ENCODE measurements at places on chromosomes 13 and 19.

DNA sequence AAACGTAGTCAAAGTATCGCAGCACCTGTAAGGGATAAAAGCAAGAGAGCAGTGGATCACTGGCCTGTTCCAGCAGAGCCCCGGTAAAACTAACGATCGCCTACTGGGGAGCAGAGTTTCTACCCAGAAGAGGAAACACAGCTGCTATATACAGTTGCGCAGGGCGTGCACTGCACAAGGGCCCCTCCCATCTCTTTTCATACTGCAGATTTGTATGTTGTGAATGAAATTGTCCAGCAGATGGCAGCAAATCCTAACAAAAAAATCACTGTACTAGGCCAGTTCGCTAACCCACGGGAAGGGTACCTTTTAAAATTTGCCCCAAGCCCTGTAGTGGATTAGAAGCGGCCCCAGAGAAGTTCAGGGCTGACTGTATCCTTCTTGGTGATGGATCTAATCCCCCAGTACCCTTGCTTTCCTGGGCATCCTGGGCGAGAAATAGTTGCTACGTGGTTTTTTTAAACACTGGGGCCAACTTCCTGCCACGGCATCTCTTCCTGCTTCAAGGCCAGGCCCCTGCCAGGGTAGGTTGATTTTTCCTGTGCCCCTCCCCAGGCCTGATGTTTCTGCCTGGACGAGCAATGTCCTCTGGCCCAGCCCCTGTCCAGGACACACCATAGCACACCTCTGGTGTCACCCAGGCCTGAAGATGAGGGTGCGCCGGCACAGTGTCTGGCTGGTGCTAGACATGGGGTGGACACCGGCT is 127.0 kb downstream of the IER2 start:
- peak; percentile 68 for DNase-seq

GRCh38 chr19:54173359-54173699 is 369 bp upstream of the TMC4 start:
- DNase-seq: no peak

DNA sequence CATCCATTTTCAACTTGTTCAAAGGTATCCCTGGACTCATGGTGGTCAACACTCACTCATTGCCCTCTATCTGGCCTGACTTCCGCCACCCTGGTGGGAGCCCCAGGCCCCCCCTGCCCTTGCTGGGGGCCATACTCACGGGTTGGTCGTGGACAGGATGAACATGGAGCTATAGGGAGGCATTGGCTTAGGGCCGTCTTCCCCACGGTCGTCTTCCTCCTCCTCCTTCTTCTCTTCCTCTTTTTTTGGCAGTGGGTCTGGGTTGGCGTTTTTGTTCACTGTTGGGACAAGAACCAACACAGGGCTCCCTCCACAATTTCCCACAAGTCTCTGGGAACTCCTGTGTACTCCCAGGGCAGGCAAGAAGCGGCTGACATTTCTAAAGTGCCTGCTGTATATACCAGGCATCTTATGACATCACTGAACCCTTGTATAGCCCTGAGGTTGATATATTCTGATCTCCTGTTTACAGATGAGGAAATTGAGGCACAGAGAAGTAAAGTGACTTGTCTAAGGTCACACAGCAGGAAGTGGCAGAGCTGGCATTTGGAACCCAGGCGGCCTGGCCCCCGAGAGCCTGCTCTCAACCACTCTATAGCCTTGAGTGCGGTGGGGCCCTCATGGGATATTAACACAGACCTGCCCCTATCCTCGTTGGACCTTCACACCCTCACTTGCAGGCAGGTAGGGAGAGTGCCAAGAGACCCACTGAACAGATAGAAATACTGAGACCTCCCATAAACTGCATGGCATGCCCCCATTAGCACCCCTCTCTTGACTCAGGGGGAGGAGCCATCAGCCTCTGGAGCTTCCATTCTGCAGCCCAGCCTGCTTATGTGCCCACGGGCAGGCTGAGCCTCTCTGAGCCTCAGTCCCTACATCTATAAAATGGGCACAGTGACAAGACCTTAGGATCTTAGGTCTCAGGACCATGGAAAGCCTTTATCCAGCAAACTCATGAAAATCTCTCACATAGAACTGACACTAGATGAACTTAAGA is 135.0 kb downstream of the IER2 start:
- no peak for DNase-seq

GRCh38 chr13:79781829-79782540 is 301.0 kb downstream of the NDFIP2 start:
- no peak for DNase-seq

- no peak for DNase-seq
These were observed 95.1 kb downstream of the NUFIP1 start for GRCh38 chr13:44894001-44894770.

DNA sequence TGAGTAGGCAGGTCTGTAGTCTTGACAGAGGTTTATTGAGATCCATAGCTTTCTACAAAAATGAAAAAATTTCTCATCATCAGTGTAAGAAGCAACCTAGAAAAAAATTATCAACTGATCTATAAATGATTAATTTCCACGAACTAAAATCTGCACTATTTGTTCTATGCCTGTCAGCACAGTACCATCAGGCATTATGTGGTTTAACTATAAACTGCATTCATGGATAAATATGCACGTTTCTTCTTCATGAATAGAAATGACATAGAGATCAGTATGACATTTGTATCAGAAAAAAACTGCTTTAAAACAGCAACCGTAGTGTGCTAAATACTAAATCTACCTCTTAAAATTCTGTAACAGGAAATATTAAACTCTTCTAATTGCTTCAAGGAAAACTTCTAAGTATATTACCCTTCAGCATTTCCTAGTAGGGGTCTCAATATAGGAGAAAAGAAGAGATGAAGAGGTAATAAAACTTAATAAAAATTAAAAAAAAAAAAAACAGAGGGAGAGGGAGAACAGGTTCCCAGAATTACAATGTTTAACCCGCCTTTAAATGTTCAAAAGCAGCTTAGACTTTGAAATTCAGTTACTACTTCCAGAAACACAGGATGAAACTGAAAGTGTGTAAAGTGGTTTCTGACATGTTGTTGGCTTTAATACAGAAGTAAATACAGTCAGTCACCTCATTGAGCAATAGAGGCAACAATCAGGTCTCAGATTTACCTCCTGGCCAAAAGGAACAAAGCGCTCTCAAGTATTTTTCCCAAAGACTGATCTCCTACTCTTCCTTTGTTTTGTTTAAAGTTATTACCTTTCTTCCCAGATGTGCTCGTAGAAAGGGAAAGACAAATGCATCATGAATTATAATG is 144.4 kb downstream of the DIAPH3 start:
- peak; percentile 11 for DNase-seq

- DNase-seq: no peak
These were observed 40.7 kb upstream of the SPATA13 start for GRCh38 chr13:24119626-24120508.

GRCh38 chr13:40083841-40084240 is 428.4 kb downstream of the COG6 start:
- DNase-seq: no peak

DNA sequence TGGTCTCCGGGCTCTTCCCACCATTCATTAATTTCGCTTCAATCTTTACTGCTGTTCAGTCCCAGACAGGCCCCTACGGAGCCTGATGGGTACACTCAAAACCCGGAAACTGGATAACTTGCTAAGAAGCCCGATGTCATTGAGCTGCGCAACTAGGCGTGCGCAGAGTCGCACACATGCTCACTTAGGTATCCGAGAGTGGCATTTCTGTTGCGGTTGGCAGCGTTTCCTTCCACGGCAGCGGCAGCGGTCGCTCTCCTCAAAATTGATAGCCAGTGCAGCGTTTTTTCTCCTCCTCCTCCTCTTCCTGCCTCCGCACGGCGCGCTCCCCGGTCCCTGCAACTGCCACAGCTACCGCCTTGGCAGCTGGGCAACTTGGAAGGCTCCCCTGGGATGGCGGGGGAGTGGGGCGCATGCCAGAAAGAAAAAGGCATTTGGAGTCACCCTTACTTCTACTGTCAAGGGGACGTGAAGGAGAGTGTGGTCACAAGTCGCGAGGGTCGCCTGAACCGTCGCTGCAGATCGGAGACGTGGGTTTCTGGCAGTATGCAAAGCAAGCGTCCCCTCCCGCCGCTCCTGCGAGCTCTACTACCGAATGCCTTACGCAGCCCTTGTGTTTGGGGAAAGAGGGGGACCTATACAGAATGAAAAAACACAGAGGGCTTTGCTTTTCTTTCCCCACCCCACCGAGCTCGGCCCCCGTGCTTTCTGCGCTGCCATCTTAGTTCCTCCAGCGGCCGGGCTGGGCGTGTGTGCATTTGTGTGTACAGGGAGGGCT is 2.4 kb upstream of the MYCBP2 start:
- DNase-seq: peak; percentile 98

DNA sequence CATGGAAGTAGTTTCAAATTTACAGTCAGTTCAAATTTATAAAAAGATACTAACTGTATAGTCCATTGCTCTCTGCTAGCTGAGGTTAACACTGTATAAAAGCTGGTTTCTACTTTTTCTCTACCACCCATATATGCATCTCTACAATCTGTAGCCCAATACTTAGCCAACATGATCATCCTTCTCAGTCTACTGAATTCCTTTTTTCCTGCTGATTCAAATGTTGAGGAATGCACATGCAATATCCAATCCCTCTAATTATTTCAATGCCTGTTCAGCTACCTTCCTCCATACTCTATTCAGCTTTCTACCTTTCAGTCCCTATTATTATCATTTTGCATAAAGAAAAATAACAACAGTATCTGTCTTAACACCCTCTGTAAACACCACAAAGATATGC is 15.6 kb downstream of the KPNA3 start:
- peak; percentile 52 for DNase-seq

- no peak for DNase-seq
These were observed 6.0 kb upstream of the FFAR1 start for GRCh38 chr19:35341565-35342225.

DNA sequence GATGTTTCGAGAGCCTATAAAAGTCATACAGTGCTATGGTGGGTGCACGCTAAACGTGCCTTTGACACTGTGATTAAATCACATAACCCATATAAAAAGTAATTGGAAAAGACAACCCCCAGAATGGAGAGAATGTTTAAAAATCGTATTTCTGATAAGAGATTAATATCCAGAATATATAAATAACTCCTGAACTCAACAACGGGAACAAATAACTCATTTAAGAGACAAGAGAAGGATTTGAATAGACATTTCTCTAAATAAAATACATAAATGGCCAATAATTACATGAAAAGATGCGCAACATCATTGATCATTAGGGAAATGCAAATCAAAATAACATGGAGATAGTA is 37.0 kb upstream of the IGFL4 start:
- no peak for DNase-seq

GRCh38 chr19:15397782-15398181 is 18.2 kb upstream of the AKAP8 start:
- DNase-seq: no peak

DNA sequence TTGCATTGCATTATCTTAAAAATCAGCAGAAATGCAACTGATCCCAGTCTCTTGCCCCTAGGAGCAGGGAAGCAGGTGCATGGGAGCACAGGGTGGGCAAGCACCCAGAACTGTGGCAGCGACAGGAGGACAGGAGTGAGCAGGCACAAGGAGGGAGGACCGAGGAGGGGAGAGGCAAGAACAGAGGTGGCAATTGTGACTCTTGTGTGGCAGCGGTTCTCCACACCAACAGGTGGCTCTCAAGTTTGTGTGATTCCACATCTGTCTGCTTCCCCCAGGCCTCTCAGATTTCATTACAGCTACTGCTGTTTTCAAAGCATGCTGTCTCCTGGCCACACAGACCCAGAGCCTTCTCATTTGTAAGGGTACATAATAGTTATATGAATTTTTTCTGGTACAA is 108.5 kb downstream of the STK24 start:
- no peak for DNase-seq

- no peak for DNase-seq
These were observed 6.2 kb upstream of the EPN1 start for GRCh38 chr19:55668603-55669348.

- DNase-seq: no peak
These were observed 144.4 kb upstream of the WASF3 start for GRCh38 chr13:26412936-26413716.

DNA sequence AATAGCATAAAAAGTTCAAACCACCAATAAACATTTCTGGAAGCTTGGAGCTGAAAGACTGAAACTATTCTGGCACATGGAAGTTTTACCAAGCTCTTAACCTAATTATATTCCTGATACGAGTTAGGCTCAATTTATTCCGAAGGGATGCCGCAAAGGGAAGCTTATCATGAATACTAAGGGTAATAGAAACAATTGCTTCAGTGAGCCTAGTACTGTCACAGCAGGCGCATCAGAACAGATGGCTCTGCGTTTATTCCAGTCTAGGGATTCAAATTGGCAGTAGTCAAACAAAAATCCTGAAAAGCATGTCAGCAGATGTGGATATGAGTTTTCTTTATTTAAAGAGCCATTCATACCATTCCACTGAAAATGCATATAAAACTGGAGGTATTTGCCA is 779.5 kb downstream of the GPC5 start:
- DNase-seq: no peak

GRCh38 chr19:575527-576506 is 3.4 kb downstream of the BSG start:
- DNase-seq: peak; percentile 45

DNA sequence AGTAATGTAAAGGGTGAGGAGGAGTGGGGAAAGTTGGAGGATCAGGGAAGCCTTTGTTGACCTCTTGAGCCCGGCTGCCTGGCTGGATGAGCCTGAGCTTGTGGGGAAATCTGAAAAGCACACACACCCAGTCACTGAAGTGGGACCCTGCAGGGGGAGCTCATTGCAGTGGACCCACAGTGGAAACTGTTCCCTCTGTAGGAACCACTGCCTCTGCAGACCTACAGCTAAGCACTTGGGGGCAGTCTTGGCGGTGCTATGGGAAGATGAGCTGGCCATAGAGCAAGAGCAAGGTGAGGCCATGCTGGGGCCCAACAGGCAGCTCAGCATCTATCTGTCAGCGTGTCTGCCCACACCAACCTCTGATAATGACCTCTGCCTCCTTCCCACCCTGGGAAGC is 294.8 kb downstream of the TSHZ3 start:
- DNase-seq: peak; percentile 63

GRCh38 chr19:48868114-48868886 is at the start of gene PLEKHA4:
Gene PLEKHA4, minus strand, starts transcription at chr19:48868617. Its CDS starts 997 bp downstream, at chr19:48867620.
- DNase-seq: peak; percentile 51

GRCh38 chr13:47845981-47846380 is 155.1 kb downstream of the SUCLA2 start:
- DNase-seq: no peak

DNA sequence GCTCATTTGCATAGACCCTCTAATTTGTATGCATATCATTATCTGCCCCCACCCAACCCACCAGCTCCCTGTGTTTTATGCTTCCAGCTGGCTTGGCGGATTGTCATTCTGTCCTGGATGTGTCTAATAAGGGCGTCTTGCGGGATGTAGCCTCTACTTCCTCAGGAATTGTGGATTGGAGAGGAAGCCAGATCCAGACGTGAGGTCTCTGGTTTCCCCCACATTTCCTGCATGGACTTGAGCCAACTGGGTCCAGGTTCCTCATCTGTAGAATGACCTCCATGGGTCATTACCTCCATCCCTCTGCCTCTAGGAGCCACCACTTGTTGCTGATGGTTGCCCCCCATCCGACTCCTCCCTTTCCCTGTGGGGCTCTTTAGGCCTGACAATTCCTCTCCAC is 7.3 kb downstream of the TNFSF14 start:
- no peak for DNase-seq

- DNase-seq: no peak
These were observed 303.9 kb downstream of the SLITRK5 start for GRCh38 chr13:87975035-87975434.
